GM04504 (cell line): ENCODE measurements at places on chromosomes 7 and 10.

DNA sequence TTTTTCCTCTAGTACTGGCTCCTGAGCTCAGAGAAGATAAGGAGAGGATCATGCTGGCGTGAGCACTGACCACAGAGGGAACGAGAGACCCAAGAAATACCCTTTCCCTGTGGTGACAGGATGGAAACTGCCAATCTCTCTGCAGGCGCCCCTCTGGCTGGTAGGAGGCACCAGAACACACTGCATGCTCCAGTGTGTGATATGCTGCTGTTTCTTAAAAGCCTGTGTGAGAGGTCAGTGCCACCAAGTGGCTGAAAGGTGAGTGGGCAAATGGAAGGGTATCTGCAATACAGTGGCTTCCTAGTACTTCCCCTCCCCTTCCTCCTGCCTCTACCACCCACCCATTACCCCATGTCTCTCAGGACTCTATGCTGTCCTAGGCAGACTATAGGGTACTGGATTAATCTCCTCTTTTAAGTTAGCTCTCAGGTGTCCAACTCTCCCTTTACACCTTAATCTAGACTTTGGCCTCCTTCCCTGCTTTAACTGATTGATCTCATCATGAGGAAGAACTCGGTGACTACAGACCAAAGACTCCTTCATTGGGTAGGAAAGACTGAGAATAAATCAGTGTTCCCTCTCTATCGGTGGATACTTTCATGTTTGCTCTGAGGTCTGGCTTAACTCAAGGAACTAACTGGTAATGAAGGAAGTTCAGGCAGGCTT is 283.6 kb downstream of the ADRA2A start:
- peak; percentile 23 for DNase-seq

DNA sequence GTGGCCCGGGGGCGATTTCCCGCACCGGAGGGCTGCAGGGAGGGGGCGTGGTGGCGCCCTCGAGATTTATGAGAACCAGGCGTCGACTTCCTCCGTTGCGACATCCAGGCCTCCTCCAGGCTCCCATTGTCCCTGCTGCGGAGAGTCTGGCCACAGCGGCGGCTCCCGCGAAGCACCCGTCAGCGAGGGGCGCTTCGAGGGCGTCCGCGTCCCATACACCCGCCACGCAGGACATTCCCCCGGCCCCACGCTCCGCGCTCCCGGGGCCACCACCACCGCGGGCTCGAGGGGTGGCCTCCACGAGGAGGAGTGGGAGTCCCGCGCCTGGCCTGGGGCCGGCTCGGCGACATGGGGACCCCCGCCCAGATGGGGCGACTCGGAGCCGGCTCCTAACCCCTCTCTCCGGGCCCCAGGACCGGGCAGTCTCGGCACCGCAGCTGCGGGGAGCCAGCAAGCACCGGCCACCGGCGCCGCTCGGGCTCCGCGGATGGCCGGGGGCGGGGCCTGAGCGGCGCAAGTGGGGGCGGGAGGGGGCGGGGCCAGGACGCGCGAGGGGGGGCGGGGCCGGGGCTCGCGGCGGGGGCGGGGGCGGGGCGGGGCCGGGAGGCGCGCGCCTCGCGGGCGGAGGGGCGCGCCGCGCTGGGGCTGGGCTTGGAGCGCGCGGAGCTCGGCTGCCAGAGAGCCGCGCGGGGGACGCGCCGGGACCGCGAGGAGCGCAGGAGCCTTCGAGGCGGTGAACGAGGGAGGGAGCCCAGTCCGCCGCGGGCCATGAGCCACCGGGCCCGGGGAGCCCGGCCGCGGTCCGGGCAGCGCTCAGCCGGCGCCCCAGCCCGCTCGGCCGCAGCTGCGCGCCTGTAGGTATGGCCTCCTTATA is at the start of gene SH2B2:
SH2B2 (plus strand) TSS at position 632 of the 874 bp plus-strand sequence. CDS start 13,683 bp downstream, outside the sequence.
- DNase-seq = peak; percentile 38

DNA sequence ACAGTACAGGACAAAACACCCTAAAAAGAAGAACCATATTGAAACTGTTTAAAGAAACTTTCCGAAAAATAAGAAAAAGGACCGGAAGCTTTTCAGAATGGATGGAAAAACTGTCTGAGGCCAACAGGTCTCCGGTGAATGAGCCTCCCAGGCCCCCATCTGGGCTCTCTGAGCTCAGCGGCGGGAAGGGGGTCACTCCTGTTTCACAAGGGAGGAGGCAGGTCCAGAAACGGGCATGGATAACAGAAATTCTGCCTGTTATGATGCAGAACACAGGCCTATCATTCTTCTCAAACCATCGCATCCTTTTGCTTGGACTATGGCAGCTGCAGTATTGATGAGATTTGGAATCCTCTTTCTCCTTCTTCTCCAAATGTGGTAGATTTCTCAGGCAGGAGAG is 58.9 kb upstream of the SHH start:
- no peak for DNase-seq

GRCh38 chr7:50751146-50751545 is 31.6 kb downstream of the GRB10 start:
- no peak for DNase-seq

DNA sequence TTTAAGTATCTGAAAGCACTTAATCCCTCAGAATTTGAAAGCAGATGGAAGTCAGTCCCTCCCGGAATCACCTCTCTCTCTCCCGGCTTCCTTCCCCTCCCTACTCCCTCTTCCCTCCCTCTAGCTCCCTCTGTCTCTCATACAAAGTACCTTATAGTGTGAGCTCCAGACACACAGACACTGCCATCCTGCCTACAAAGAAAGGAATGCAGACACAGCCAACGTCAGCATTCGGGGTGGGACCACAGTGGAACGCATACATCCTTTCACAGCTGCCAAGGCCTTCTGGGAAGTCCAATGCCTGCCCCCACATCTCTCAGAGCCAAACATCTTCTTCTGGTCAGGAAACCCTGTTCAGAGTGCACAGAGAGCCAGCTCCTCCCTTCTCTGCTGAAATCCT is 9.3 kb downstream of the NOD1 start:
- DNase-seq = peak; percentile 97

DNA sequence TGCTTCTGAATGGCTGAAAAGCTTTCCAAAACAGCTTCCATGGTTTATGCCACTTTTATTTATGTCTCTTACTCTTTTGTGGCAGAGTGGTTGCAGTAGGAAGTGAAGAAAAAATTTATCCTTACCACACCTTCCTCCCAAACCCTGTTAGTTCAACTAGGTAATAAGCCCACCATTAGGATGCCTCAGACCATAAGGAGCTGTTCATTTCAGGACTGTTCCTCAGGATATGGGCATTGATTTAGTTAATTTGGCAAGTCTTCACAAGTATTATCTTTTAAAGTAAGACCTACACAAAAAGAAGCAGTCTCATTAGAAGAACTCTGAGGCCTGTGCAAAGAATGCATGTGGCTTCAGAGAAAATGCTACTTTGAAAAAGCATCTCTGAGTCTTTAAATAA is 82.9 kb upstream of the PDLIM1 start:
- no peak for DNase-seq

DNA sequence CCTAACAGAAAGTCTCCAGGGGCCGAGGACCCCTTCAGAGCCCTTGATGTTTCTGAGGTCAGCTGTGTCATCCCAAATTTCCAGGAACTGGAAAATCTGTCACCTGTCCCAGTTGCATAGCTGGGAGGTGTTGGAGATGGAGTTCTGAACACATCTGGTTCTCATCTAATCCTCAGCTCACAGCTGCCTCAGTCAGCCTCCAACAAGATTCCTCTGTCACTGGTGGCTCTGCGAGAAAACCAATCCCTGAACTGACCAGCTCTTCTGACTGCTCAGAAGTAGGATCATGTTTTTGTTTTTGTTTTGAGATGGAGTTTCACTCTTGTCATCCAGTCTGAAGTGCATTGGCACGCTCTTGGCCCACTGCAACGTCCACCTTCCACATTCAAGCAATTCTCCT is 37.6 kb upstream of the MYL10 start:
- no peak for DNase-seq

GRCh38 chr7:99422186-99422585 is 13.4 kb downstream of the BUD31 start:
- no peak for DNase-seq

- DNase-seq = no peak
Observed at GRCh38 chr10:132865171-132865631, 77.2 kb downstream of the CFAP46 start.

DNA sequence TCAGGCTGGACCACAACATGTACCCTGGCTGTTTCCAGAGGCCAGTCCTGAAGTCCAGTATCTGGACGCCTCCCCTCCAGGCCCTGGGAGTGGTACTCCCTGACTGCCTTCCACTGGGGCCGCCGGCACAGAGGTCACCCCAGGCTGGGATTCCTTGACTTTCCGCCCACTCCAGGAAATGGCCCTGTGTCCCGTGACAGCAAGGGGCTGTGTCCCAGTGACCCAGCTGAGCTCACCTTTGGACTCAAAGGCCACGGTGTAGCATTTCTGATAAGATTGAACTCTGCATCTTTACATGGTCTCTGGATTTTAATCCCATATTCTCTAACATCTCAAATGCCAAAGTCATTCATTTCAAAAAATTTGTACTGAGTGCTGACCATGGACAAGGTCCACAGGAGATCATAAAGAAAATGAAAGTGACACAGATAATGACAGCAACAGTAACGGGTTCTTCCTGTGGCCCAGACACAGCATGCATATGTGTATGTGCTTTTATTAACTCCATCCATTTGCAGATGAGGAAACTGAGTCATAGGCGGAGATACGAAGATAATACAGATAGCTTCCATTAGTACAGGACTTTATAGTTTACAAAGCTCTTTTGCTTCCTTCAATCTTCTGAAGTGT is 5.4 kb downstream of the ADAMTS14 start:
- no peak for DNase-seq

DNA sequence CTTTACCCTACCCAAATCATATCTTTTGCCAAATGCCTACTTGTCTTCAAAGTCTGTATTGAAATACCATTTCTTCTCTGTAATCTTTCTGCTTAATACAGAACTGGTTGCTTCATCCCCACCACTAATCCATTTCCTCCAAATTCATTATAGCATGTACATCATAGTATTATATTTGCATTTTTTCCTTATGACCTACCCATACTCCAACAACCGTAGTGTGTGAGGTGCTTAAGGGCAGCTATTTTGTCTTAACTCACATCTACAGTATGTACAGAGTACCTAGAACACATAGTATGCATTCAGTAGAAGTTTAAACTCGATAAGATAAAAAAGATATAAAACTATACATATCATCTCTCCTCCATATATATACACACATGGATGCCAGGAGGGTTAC is 23.7 kb downstream of the ACSL5 start:
- DNase-seq = no peak

- DNase-seq = peak; percentile 48
Observed at GRCh38 chr7:78178319-78178718, 379.7 kb downstream of the PHTF2 start.

DNA sequence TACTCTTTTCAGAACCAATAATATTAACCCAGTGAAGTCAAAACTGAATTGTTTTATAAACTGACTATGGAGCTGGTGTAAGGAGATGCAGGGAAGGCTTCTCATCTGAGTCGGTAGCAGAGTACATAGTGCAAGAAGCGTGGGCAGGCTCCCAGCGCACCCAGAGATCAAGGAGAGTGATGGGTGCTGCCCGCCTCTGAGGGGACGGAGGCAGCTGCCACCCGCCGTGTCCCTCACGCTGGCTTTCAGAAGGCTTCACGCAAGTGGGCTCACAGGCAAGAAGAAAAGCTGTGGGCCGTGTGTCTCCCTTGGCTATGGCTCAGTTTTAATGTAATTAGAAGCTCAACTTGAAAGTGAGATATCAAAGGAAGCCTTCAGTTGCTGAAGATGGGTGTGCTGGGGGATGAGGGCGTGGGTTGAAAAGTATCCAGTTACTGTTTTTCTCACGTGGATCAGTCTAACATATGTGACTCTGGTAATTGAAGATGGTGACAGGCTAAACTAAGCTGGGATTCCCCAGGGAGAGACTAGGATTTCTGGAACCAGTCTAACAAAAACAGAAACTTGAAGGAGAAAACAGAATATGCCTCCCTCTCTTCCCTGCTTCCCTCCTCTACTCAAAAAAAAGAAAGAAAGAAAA is 159.9 kb downstream of the MGMT start:
- DNase-seq = no peak

GRCh38 chr10:84478679-84479078 is 150.3 kb downstream of the CCSER2 start:
- no peak for DNase-seq
